Hepatocyte (in vitro differentiated cells): ENCODE measurements at places on chromosomes 2 and 18. TPM values are rescaled to one million over a fixed set of nuclear protein-coding genes. Genes with fewer than 3 reads are reported as not detected.
A peak's percentile ranks its signal among the peaks of the same experiment; 100 is the strongest.

Gene SLC66A3
- total RNA-seq, result 22.8 and 26.8 TPM in 2 replicates

Gene CHRND
- total RNA-seq, result not detected in 2 replicates

Gene SCN9A
- 9.0 and 11.7 TPM in 2 replicates for total RNA-seq

Gene LONRF2
- 1.4 and 1.9 TPM in 2 replicates for total RNA-seq

Gene RPRM
- total RNA-seq, result 2.1 and 3.4 TPM in 2 replicates

Gene UGT1A8
- 0.08 and 0.10 TPM in 2 replicates for total RNA-seq

- H3K4me1 ChIP-seq, result no peaks in the 10 kb centered on the region
- peak overlapping the region; percentile 78 for H3K27ac ChIP-seq
- H3K27me3 ChIP-seq, result no peaks in the 10 kb centered on the region
- H3K4me3 ChIP-seq, result no peak overlapping the region
- DNase-seq, result no peak
- no peaks in the 10 kb centered on the region for H3K36me3 ChIP-seq
These were observed 206.8 kb downstream of the CLIP4 start for GRCh38 chr2:29322011-29322410.

DNA sequence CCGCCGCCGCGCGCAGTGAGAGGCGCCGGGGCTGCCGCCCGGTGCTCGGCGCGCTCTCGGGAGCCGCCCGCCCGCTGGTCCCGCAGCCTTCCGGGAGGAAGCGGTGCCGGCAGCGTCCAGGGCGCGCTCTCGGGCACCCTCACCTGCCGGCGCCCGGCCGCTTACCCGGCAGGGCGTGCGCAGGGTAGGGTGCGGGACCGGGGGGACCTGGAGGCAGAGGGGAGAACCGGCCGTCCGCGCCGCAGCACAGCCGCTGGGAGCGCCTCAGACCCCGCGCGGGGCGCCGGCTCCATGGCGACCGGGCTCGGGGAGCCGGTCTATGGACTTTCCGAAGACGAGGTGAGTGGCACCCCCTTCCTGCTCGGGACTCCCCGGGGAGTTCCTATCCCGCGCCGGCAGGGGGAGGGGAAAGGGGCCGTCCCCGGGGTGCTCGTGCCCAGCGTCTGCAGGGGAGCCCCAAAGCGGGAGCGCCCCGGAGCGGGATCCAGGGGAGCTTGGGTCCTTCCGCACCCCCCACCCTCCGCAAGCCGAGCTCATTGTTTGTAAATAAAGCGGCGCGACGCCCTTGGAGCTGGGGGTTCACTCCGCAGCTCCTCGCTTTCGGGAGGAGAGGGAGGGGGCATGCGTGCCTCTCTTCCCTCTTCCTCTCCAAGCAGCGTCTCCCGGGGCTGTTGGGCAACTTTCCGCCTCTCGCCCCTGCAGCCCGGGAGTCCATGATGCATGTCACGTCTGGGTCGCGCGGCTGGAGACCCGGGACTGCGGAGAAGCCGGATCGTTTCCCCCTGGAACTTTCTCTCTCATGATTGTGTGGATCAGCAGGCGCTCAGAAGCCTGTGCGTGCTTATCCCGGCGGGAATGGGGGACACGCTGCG is 580 bp downstream of the NEDD4L start:
- peak overlapping the region; percentile 97 for H3K27ac ChIP-seq
- peak overlapping the region; percentile 94 for H3K4me3 ChIP-seq
- H3K36me3 ChIP-seq, result no peaks in the 10 kb centered on the region
- peak; percentile 63 for DNase-seq
- peaks cover 29% of the 10 kb centered on the region for H3K4me1 ChIP-seq

GRCh38 chr2:170361090-170361936 is 183.4 kb downstream of the MYO3B start:
- H3K4me1 ChIP-seq, result no peaks in the 10 kb centered on the region
- no peaks in the 10 kb centered on the region for H3K36me3 ChIP-seq
- no peak overlapping the region for H3K27ac ChIP-seq
- peak; percentile 63 for DNase-seq
- peaks cover 28% of the 10 kb centered on the region for H3K27me3 ChIP-seq

DNA sequence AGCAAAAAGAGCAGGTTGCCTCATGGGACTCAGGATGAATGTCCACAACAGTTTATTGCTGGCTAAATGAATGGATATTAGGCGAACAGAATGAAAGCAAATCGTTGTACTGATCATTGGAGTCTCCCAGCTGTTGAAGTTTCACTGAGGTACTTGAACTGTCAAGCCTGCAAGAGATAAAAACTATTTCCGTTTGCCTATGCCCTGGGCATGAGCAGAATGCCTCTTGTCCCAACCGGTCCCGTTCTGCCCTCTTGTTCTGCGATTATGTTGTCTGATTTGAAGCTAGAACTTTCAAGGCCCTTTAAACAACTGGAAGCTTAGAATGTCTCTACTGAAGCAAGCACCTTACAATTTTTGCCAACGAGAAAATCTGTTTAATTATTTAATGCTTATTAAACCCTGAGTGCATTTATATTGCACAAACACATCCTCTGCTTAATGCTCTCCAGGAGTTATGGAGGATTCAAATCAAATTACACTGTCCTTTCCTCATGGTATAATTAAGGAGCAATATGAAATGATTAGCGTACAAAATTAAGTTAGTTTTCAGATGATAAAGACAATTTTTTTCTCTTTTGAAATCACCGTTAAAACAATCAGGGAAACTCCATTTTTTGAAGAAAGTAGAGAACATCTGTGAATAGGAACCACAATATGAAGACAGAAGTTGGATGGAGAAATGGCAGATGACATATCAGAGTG is 17.7 kb downstream of the QPCT start:
- H3K27ac ChIP-seq, result no peak overlapping the region
- no peaks in the 10 kb centered on the region for H3K4me1 ChIP-seq
- H3K27me3 ChIP-seq, result no peaks in the 10 kb centered on the region
- no peaks in the 10 kb centered on the region for H3K36me3 ChIP-seq

DNA sequence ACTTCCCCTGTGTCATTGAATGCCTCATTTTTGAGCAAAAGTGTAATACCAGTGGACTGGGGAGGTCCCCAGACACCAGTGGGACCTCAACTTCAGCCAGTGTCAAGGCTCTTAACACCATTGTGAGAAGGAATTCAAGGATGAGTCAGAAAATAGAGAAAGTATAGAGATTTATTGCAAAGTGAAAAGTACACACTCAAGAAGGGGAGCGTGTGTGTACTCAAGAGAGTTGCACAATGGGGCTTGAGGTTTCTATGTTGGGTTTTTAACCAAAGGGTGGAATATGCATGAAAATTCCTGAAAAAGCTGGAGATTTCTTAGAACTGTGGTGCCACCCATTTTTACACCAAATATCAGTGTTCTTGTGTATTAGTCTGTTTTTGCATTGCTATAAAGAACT is 81.9 kb downstream of the ADCYAP1 start:
- no peaks in the 10 kb centered on the region for H3K4me1 ChIP-seq
- no peak overlapping the region for H3K27ac ChIP-seq
- DNase-seq, result no peak
- H3K27me3 ChIP-seq, result no peaks in the 10 kb centered on the region

- no peak overlapping the region for H3K4me3 ChIP-seq
- H3K27ac ChIP-seq, result no peak overlapping the region
- no peaks in the 10 kb centered on the region for H3K36me3 ChIP-seq
- H3K27me3 ChIP-seq, result peaks cover 96% of the 10 kb centered on the region
- peak; percentile 75 for DNase-seq
These were observed 970 bp upstream of the ADCYAP1 start for GRCh38 chr18:903701-904100.

DNA sequence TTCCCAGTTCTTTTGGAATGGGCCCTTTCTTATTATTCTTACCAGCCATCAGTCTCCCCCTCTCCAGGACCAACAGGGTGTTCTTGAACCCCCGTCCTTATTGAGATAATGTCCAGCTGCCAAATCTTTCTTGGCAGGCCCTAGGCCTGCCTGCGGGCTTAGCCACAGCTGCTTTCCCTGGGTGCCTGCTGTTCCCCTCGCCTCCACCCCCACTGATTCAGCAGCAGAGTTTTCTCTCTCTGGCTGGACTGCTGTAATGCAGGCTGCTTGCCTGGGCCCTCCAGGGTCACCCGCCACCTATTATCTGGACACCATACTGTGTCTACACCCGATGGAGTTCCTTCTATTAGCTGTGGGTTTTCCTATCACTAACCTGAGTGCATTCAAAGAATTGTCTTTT is 395.4 kb upstream of the ATP5MC3 start:
- no peak overlapping the region for H3K4me3 ChIP-seq
- H3K27ac ChIP-seq, result no peak overlapping the region
- no peaks in the 10 kb centered on the region for H3K36me3 ChIP-seq
- H3K27me3 ChIP-seq, result no peaks in the 10 kb centered on the region

GRCh38 chr2:113240915-113241911 is 37.5 kb downstream of the PAX8 start:
- peak overlapping the region; percentile 91 for H3K27ac ChIP-seq
- peak; percentile 90 for DNase-seq
- H3K4me3 ChIP-seq, result no peak overlapping the region
- no peaks in the 10 kb centered on the region for H3K27me3 ChIP-seq

- H3K36me3 ChIP-seq, result no peaks in the 10 kb centered on the region
- H3K4me1 ChIP-seq, result no peaks in the 10 kb centered on the region
- no peaks in the 10 kb centered on the region for H3K27me3 ChIP-seq
- no peak for DNase-seq
- no peak overlapping the region for H3K4me3 ChIP-seq
- no peak overlapping the region for H3K27ac ChIP-seq
These were observed 26.9 kb upstream of the KIF5C start for GRCh38 chr2:148848146-148848545.

- H3K27me3 ChIP-seq, result no peaks in the 10 kb centered on the region
- H3K36me3 ChIP-seq, result no peaks in the 10 kb centered on the region
- H3K4me3 ChIP-seq, result no peak overlapping the region
These were observed 125.5 kb downstream of the ATAD2B start for GRCh38 chr2:23801396-23801795.

DNA sequence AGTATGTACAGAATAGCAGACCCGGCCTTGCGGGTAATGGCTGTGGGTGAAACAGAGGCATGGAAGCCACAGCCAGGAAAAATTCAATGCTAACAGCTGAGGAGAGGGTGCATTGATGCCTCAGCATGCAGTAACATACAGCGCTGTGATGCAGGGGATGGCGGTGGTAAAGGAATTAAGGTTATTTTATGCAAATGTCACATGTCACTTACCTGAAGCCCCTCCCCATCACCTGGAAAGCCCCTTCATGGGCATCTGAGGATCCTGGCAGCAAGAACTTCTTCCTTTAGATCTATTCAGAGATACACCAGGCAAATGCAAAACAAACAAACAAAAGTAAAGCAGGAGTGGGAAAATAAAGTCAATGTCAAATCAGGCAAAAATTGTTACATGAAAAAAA is 1.7 kb upstream of the SP110 start:
- H3K27ac ChIP-seq, result no peak overlapping the region
- no peaks in the 10 kb centered on the region for H3K27me3 ChIP-seq
- H3K4me1 ChIP-seq, result peaks cover 5% of the 10 kb centered on the region
- DNase-seq, result no peak
- no peak overlapping the region for H3K4me3 ChIP-seq
- H3K36me3 ChIP-seq, result no peaks in the 10 kb centered on the region

- DNase-seq, result peak; percentile 80
- H3K27me3 ChIP-seq, result no peaks in the 10 kb centered on the region
- no peak overlapping the region for H3K4me3 ChIP-seq
- peaks cover 43% of the 10 kb centered on the region for H3K4me1 ChIP-seq
- H3K27ac ChIP-seq, result peak overlapping the region; percentile 87
These were observed 53.9 kb upstream of the CTAGE1 start for GRCh38 chr18:22471546-22472131.

GRCh38 chr2:216695401-216695821 is at the start of gene IGFBP5:
TSS of gene IGFBP5 (minus strand) at chr2:216695549. CDS start at chr2:216694775, 774 bp downstream.
- H3K4me1 ChIP-seq, result peaks cover 54% of the 10 kb centered on the region
- peak within 1 kb of the TSS; percentile 88 for H3K27ac ChIP-seq
- peak within 1 kb of the TSS; percentile 61 for H3K4me3 ChIP-seq
- H3K36me3 ChIP-seq, result no peaks in the 10 kb centered on the region
- DNase-seq, result peak; percentile 94

DNA sequence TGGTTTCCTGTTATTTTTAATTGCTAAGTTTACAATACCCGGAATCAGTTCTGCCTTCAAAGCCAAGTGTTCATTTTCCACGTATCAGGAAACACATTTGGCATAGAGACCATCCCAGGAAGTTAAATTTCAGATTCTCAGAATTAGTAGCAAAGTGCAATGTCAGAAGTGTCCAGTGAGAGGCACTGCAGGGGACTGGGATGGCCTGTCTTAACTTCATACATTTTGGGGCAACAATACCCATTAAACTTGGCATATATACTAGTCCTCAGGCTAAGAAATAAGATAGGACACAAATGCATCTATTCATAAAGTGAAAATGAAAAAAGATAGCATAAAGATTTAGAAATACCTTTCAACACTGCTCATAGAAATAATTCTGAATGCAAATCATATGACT is 1.5 kb upstream of the IL1RL2 start:
- H3K36me3 ChIP-seq, result no peaks in the 10 kb centered on the region
- H3K27me3 ChIP-seq, result no peaks in the 10 kb centered on the region
- H3K27ac ChIP-seq, result no peak overlapping the region
- peaks cover 4% of the 10 kb centered on the region for H3K4me1 ChIP-seq
